ENCODE measurements at places on chromosomes 2 and 18.

- no peak for DNase-seq
Observed at GRCh38 chr2:158297606-158298005, 158.9 kb downstream of the CCDC148 start.

DNA sequence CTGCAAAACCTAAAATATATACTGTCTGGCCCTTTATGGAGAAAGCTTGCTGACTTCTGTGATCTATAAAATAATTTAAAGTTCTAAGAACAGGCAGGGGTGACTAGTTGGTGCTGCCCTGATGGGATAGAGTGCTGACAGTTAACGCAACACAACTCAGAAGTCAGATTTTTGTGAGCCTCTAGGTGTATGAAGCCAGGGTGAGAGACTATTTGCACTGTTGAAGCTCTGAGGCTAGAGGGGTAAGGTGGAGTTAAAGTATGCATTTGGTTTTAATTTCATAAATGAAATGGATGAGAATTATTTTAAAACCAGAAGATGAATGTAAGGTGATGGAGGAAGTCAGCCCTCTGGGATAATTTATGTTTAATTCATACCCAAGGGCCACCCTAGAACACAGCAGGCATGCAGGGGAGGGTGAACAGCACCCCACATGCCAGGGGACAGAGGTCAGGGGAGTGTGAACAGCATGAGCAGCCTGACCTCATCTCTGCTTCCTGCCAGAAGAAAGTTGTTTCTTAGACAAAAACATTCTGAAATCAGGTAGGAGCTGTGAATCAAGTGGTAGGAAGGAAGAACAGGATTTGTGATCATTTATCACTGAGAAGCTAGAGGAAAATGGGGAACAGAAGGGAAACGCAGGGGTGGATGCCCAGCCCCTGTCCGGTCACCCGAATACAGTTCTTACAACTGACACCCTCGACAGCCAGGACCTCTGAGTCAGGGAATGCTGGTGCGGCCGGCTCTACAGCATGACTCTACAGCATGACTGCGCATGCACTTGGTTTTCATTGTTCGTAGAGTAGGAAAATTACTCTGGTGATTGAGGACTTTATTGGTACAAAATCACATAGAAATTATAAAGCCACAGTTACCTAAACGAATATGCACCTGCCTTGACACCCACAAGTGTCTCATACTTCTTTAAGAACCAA is 93.1 kb downstream of the MBP start:
- DNase-seq: no peak

DNA sequence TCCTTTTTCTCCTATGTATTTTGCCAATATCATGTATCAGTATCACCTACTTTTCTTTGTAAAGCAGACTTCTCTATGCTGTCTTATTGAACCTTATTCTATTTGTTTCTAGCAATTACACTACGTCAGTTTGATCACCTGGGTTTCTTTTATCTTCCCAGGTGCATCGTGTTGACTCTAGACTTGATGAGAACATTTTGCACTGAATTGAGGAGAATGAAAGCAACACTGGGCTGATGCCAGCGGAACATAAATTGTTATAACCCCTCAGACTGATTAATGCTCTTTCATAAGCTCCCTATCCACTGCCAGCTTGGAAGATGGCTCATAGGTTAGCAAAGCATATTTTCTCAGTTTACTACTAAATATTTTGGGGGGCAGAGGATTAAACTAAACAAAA is 140.6 kb downstream of the EPHA4 start:
- DNase-seq: no peak

GRCh38 chr2:239866350-239866749 is 158.8 kb downstream of the NDUFA10 start:
- DNase-seq: no peak

DNA sequence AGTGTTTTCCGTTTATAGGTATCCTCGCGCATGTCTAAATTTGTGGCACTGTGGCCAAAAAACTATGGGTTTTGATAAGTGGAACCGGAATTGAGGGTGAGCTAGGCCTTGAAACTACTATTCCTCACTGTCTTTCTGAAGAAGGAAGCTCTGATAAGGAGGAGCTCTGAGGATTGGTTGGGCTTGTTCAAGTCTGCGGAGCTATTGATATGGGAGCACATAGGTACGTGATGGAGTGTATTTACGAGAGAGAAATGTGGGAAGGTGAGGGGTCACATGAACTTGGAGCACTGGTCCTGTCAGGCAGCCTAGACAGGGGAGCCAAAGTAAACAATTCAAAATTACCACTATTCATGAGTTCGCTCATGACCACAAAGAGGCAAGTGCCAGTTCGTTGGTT is 131.4 kb downstream of the BABAM2 start:
- DNase-seq: no peak

DNA sequence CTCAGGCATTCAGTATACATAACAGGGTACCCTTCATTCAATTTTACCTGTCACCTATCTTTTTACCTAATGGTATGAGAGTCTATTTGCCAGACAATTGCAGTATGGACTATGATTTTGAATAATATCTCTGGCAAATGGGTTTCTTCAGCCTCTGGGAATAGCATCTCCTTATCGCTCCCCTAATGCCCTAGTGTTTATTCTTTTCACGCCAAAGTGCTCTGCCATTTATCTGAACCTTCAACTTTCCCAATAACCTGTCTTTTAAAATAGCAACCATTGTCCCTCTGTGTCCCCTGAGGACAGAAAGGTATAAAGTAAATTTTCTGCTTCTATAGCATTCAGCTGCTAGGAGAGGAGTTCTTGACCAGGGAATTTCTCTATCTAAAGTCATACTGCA is 45.0 kb upstream of the FSHR start:
- no peak for DNase-seq

GRCh38 chr2:215479121-215479520 is 43.3 kb upstream of the FN1 start:
- no peak for DNase-seq

- no peak for DNase-seq
Observed at GRCh38 chr2:156118753-156119416, 213.6 kb downstream of the NR4A2 start.

DNA sequence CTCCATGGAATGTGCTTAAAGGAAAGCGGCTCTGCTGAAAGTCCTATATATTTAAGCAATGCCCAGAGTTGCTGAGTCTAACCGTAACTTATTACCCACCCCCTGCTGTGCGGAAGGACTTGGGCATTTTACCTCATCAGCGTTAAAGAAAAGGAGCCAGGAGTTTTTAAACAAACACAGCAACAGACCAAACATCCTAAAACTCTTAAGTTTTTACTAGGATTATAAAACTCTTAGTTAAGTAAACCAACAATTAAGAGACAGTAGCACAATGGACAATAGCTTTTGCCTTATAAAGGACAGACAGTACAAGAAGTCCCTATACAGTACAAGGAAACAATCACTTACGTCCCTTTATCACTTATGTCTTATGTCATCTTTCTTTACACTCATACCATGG is 90.2 kb downstream of the ZNF521 start:
- DNase-seq: no peak

GRCh38 chr2:220162320-220162719 is 534.9 kb downstream of the SLC4A3 start:
- DNase-seq: no peak
